Activated T-cell treated with anti-CD3 and anti-CD28 coated beads for 48 hours (primary cell): ENCODE measurements at places on chromosomes 11 and 22.

DNA sequence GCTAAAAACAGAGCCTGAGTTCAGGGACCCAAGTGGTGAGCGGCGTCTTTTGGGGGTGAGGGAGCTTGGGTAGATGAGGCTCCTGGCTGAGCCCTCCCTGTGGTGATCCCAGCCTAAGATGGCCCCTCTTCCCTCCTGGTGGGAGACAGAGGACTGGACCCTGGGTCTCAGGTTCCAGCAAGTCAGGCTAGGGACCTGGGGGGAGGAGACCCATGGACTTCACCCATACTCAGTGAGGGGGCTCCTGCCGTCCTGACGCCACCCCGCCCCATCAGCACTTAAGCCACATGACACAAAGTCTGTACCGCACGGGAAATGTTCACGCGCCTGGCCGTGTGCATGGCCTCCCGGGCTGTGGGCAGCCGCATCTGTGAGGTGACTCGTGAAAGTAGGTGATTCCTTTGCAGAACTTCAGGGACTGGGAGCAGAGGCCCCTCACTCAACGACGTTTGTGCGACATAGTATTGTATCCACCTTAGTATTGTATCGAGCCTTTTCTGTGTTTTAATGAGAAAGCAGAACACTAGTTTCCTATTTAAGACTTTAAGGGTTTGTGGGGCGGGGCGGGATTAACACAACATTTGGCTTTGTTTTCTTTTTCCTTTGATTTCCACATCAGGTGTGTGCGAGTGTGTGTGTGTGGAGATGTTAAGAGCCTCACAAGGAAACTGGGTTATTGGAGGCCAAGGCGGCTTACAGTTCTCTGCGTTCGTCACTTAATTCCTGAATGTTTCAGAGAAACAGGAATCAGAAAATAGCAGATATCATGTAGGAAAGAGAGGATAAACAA lies 18.4 kb upstream of the TMEM191C start:
- DNase-seq, result no peak

DNA sequence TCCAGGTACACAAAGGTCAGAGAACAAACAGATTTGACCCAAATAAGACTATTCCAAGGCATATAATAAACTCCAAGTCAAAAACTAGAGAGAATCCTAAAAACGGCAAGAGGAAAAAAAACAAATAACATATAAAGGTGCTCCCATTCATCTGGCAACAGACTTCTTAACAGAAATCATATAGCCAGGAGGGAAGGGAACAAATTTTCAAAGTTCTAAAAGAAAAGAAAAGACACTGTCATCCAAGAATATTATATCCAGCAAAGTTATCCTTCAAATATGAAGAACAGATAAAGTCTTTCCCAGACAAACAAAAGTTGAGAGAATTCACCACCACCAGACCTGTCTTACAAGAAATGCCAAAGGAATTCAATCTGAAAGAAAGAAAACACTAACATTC lies 11.1 kb downstream of the EFCAB6 start:
- no peak for DNase-seq

GRCh38 chr22:40463017-40463631 lies 92.7 kb downstream of the SGSM3 start:
- DNase-seq, result peak; percentile 32

DNA sequence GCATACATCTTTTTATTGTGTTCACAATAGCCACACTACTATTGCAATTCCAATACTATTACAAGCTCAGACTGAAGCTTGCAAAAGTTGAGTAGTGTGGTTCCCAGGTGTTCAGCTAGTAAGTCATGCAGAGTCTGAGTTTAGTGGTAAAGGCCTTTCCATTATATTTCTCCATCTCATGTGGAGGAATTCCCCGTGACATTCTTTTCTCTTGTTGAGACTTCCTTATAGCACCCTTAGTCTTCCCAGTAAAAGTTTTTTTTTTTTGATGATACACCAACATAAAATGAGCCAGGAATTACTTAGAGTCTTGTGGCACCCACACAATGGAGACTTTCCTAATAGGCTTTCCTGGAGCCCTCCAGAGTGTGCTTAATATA lies 110.8 kb downstream of the UVRAG start:
- no peak for DNase-seq

- DNase-seq, result peak; percentile 49
Measured at GRCh38 chr11:75450826-75451821, 18.1 kb upstream of the KLHL35 start.

DNA sequence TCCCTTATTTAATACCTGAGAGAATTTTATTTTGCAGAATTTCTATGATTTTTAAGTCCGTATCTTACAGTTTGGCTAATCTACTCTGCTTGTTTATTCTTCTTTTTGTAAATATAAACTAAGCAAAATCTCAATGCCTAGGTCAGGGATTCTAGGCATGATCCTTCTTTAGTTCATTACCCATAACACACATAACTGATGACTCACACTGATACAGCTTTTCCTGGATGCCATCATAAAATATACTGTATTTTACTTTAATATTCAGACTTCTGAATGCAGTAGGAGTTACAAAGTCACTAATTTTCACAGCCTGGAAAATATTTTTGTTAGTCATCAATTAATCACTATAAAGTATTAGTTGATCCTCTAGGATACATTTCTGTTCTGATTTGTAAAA lies 898.2 kb upstream of the RAG2 start:
- no peak for DNase-seq

- no peak for DNase-seq
Measured at GRCh38 chr22:36439481-36440271, 41.8 kb downstream of the TXN2 start.

DNA sequence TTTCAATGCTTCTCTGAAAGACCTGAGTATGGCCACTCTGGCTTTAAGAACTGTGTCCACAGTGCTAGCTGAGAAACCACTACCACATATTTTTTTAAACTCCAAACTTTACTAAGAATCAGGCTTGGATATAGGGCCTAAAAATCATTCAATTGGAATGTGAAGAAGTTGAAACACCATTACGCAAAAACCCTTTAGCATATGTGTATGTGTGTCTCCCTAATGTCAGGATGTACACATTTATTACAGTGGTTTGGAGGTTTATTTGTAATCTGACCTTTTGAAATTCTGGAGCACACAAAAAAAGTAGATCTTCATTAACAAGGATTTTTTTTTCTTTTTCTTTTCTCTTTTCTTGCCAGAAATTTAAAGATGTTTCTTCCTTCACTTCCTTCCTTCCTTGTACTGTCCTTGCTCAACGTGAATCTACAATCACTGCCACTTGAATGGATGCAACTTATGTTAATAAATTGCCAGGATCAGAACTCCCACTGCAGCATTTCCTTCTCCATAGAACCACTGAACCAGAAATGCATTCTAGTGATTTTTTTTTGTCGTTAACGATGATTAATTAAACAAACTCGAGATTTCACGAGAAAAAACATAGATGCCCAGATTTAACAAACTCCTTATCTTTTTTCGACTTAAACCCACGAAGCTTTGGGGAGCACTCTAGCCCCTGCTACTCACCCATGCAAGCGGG lies 3.1 kb upstream of the ADM start:
- DNase-seq, result no peak

DNA sequence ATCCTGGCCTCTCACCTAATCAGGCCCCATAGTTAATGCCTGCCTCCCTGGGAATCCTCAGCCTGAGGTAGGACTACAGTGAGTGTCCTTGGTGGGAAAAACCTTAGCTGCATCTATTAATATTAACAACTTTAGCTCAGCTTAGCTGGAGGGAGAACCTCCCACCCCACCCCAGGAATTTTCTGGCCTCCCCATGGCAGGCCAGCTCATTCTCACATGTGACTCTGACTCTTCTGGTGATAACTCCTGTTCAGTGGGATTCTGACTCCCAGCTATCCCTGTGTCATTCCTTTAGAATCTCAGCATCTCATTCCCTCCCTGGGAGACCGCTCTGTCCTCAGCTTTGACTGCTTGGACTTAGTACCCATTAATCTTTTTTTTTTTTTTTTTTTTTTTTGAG lies 14.5 kb downstream of the ART5 start:
- no peak for DNase-seq

- DNase-seq, result no peak
Measured at GRCh38 chr11:115984228-115984627, 480.0 kb upstream of the CADM1 start.

GRCh38 chr22:50186761-50187523 lies 1.2 kb downstream of the TRABD start:
- DNase-seq, result no peak

- DNase-seq, result no peak
Measured at GRCh38 chr11:12110714-12111548, 541 bp downstream of the MICAL2 start.

DNA sequence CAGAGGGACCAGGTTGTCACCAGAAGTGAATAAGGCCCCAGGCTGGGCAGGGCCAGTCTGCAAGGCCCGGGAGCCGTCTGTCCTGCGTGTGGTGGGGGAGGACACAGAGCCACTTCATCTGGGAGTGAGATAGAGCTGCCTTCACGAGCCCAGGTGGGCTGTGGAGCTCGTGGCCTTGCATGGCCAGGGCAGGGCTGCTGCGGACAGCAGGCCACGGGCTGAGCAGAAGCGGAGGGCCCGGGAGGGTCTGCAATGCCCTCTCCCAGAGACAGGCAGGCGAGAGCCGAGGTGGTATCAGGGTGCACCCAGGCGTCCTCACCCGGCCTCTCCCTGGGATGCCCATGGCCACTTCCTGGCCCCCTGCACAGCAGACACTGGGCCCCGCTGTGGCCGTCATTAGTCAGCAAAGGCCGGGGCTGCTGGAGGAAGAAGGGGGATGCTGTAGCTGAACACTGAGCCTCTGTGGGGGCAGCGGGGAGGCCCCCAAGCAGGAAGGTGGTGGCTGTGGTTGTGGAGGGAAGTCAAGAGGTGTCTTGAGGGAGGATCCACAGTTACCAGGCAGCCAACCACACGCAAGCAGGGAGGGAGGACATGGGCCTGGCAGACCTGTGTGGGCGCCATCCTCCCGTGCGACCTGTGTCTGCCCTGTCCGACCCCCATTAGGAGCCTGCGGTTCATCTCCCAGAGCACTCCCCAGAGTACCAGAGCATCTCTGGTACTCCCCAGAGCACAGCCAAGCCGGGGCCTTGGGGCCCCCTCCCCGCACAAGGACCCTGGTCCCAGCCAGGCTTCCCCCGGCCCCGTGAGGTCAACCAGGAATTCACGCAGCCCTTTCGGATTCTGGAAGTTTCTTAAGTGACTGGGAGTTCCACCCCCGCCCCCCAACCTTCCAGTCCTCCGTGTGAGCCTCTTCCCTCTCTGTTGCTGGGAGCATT lies 1109.5 kb downstream of the BRD1 start:
- no peak for DNase-seq

- DNase-seq, result no peak
Measured at GRCh38 chr11:873706-874105, 31.1 kb downstream of the TSPAN4 start.

DNA sequence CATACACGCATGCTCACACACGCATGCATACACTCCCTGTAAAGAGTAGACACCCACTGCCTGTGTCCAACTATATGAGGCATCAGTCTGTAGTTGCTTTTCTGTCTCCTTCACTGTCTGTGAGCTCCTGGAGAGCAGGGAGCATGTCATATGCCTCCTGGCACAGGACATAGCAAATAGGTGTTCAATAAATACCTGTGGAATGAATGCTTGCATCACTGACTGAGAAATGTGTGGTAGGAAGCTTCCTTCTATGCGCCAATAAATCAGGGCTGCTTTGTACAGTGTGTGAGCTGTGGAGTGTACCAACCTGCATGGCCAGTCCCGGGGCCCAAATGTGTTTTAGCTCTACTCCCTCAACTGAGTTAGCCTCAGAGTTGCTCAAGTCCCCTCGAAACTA lies 37.2 kb upstream of the NAV2 start:
- no peak for DNase-seq

- no peak for DNase-seq
Measured at GRCh38 chr11:11220786-11221185, 132.3 kb downstream of the CSNK2A3 start.

GRCh38 chr22:40484906-40485669 lies 114.7 kb downstream of the SGSM3 start:
- no peak for DNase-seq

DNA sequence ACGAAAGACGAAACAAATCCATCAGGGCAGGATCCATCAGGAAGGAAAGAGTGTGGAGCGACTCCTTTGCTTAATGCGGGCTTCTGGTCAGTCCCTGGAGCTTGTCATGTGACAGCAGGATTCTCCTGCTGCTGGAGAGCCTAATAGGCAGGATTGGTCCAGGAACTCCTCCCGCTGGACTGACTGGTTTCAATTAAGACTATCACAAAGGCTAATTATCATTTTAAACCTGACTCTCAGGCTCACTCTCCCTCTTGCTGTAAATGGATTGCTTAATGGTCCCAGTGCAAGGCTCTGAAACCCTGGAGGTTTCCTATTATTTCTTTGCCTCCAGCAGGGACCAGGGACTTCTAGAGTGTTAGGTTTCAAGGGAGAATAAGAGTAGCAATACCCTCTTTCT lies 493.8 kb downstream of the NTM start:
- DNase-seq, result no peak
